ENCODE measurements at places on chromosomes 1 and 21.
A peak's percentile ranks its signal among the peaks of the same experiment; 100 is the strongest.

DNA sequence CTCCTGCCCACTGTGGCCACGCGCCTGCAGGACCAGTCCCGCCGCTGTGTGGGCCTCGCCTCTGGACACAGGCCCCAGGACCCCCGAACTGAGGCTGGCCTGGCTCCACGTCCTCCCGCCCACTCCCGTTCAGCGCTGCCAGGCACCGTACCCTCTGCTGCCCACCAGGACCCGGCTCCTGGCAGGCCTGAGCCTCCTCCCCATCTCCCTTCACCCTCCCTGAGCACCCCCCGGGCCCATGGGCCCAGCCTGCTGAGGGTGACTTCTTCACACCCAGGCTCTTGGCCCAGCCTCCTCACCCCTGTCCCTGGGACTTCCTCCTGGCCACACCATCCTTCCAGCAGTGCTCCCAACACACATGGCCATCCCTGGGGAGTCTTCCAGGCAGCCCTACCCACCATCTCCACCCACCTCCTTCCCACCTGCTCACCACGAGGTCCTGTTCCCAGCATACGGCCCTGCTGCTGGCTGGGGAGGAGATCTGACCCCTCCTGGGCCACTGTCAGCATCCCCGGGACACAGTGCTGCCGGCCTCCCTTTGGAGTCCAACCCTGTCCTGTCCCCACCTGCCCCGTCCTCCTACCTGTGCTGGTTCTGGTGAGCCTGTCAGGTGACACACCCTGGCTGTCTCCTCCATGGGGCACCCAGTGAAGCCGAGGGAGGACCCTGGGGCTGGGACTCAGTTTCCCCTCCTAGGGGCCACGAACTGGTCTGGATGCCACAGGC, 53.7 kb downstream of the SLX9 start:
- H3K4me1 ChIP-seq, result no peaks in the 10 kb centered on the region
- no peak for DNase-seq
- no peaks in the 10 kb centered on the region for H3K27me3 ChIP-seq
- no peaks in the 10 kb centered on the region for H3K36me3 ChIP-seq

DNA sequence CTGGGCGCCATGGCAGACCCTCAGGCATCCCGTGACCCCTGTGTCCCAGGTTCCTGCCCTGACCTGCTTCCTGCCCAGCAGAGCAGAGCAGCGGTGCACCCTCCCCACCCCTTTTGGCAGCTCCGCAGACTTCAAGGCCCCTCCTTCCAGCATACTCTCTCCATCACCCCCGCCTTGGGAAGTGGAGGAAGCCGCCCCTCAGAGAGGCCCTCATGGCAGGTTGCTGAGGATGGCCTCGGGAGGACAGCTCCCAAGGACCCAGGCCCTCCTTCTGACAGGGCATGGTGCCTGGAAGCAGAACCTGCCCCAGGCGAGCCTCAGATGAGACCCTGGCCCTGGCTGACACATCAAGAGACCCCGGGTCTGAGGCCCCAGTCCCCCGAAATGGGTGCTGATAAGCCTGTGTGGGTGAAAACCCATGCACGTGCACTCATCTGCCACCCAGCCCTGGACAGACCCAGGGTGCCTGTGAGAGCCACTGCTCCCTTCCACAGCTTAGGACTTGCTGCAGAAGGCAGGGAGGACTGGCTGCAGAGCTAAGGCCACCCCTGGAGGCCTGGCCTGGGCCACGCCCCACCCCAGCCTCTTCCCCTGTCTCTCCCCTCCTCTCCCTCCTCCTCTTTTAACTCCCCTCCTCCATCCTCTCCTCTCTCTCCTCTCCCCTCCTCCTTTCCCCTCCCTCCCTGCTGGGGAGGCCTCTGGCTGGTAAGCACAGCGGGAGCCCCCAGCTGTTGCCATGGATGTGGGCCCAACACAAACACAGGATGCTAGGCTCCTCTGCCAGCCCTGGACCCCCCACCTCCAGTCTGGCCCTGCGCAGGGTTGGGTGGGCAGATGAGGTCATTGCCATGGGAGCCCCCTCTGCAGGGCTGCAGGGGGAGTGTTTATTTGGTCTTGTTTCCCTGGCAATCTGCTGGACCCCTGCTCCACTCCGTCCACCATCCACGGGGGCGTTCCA, 33.7 kb downstream of the WNT9A start:
- H3K4me3 ChIP-seq, result no peak overlapping the region
- no peaks in the 10 kb centered on the region for H3K36me3 ChIP-seq
- H3K27me3 ChIP-seq, result no peaks in the 10 kb centered on the region

DNA sequence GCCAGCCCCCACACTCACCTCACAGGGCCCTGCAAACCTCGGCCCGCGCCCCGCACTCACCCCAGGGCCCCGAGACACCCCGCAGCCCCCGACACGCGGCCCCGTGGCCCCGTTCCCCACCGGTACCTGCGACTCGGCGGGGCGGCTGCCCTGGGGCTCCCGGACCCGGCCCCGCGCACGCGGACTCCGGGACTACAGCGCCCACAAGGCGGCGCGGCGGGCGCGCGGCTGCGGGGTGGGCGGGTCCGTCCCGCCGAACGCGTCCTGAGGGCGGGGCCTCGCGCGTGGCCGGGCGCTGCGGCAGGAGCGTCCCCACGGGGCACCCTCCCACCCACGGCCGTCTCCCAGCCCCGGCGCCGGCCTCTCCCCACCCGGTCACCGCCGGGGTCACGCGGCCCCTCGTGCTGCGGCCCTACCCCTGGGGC, at the start of gene SLC19A1:
Gene SLC19A1, minus strand, starts transcription at position 199 of the 425 bp plus-strand sequence. CDS start 4,481 bp downstream, outside the sequence.
- peak within 1 kb of the TSS; percentile 39 for H3K27ac ChIP-seq
- no peaks in the 10 kb centered on the region for H3K27me3 ChIP-seq
- H3K36me3 ChIP-seq, result no peaks in the 10 kb centered on the region

DNA sequence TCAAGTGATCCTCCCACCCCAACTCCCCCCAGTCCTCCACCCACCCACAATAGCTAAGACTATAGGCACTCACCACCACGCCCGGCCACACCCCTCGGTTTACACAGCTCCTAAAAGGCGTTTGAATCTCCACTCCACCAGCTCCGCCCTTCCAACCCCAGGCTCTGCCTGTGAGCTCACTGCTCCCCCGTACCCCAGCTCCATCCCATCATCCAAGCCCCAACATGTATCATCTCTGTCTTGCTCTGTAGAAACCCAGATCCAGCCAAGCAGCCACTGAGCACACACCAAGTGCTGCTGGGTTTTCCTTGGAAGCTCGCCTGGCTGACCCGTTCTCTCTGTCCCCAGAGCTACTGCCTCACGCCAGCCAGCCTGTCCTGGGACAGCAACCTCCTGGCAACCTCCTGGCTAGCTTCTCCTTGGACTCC, 12.0 kb upstream of the S100A2 start:
- peaks cover 8% of the 10 kb centered on the region for H3K27me3 ChIP-seq
- no peak overlapping the region for H3K27ac ChIP-seq
- no peak for DNase-seq
- H3K4me3 ChIP-seq, result no peak overlapping the region
- no peaks in the 10 kb centered on the region for H3K4me1 ChIP-seq
- H3K36me3 ChIP-seq, result no peaks in the 10 kb centered on the region

GRCh38 chr1:89832496-89833127, 11.8 kb downstream of the LRRC8D start:
- no peak overlapping the region for H3K27ac ChIP-seq
- no peaks in the 10 kb centered on the region for H3K36me3 ChIP-seq
- H3K4me1 ChIP-seq, result no peaks in the 10 kb centered on the region
- H3K27me3 ChIP-seq, result no peaks in the 10 kb centered on the region

- no peak overlapping the region for H3K4me3 ChIP-seq
- no peaks in the 10 kb centered on the region for H3K36me3 ChIP-seq
- H3K4me1 ChIP-seq, result no peaks in the 10 kb centered on the region
- no peaks in the 10 kb centered on the region for H3K27me3 ChIP-seq
- no peak overlapping the region for H3K27ac ChIP-seq
Observed at GRCh38 chr1:232319072-232319471, 310.9 kb downstream of the SIPA1L2 start.

DNA sequence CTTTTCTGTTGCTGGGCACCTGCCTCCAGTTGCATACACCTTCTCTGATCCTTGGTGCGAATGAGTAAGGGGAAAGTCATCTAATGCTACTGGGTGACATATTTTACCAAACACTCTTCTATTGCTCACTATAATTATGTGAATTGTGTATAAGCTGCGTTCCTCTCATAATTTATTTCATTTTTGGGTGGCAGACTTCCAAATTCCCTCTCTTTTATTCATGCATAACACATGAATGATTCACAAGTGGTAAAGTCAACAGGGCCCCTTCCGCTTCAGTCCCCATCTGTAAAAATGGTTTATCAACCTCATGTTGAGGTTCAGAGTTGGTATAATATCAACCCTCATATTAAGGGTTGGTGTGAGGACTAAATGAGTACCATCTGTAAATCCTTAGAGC, 3.2 kb upstream of the QSOX1 start:
- H3K4me3 ChIP-seq, result no peak overlapping the region
- DNase-seq, result no peak
- peaks cover 18% of the 10 kb centered on the region for H3K4me1 ChIP-seq

- no peak overlapping the region for H3K27ac ChIP-seq
- H3K4me3 ChIP-seq, result no peak overlapping the region
- no peaks in the 10 kb centered on the region for H3K36me3 ChIP-seq
- H3K27me3 ChIP-seq, result no peaks in the 10 kb centered on the region
- no peaks in the 10 kb centered on the region for H3K4me1 ChIP-seq
Observed at GRCh38 chr21:39120876-39121599, 62.2 kb downstream of the PSMG1 start.

DNA sequence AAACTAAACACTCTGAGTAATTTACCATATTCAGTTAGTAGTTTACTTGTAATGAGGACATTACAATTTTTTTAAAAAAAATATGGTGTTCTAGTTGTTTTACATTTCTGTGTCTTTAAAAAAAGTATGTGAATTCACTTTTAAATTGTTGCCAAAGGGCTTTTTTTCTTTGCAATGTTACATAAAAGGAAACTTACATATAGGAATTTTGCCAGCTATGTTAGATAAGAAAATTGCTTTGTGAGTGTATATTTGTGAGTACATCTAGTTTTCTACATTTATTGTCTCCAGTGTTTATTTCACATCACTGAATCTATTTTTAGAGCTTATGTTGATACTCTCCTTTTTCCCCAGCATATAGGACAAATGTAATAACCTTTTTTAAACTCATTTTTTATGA, 206.8 kb downstream of the GPR52 start:
- H3K27ac ChIP-seq, result no peak overlapping the region
- H3K36me3 ChIP-seq, result no peaks in the 10 kb centered on the region
- H3K4me1 ChIP-seq, result no peaks in the 10 kb centered on the region
- H3K27me3 ChIP-seq, result no peaks in the 10 kb centered on the region
- DNase-seq, result no peak

- DNase-seq, result peak; percentile 76
- H3K27me3 ChIP-seq, result no peaks in the 10 kb centered on the region
- H3K4me1 ChIP-seq, result peaks cover 15% of the 10 kb centered on the region
- H3K4me3 ChIP-seq, result peak overlapping the region; percentile 73
- no peaks in the 10 kb centered on the region for H3K36me3 ChIP-seq
Observed at GRCh38 chr21:37073417-37074196, 553 bp downstream of the TTC3 start.

GRCh38 chr1:103509250-103509649, 16.2 kb upstream of the RNPC3 start:
- no peak overlapping the region for H3K27ac ChIP-seq
- DNase-seq, result no peak

GRCh38 chr1:80250573-80251168, 1244.1 kb upstream of the ADGRL4 start:
- H3K36me3 ChIP-seq, result no peaks in the 10 kb centered on the region
- DNase-seq, result no peak
- no peak overlapping the region for H3K27ac ChIP-seq
- no peaks in the 10 kb centered on the region for H3K4me1 ChIP-seq
- H3K4me3 ChIP-seq, result no peak overlapping the region
- no peaks in the 10 kb centered on the region for H3K27me3 ChIP-seq

- no peaks in the 10 kb centered on the region for H3K4me1 ChIP-seq
- no peak overlapping the region for H3K4me3 ChIP-seq
Observed at GRCh38 chr1:51303751-51304251, 26.6 kb downstream of the TTC39A start.

- H3K36me3 ChIP-seq, result no peaks in the 10 kb centered on the region
- H3K4me3 ChIP-seq, result peak within 1 kb of the TSS; percentile 23
- H3K27ac ChIP-seq, result no peak within 1 kb of the TSS
- peaks cover 35% of the 10 kb centered on the region for H3K27me3 ChIP-seq
Observed at GRCh38 chr1:224615861-224616755, at the start of gene CNIH3. CNIH3 (plus strand) TSS chr1:224616317; CDS start chr1:224617175, 858 bp downstream.

DNA sequence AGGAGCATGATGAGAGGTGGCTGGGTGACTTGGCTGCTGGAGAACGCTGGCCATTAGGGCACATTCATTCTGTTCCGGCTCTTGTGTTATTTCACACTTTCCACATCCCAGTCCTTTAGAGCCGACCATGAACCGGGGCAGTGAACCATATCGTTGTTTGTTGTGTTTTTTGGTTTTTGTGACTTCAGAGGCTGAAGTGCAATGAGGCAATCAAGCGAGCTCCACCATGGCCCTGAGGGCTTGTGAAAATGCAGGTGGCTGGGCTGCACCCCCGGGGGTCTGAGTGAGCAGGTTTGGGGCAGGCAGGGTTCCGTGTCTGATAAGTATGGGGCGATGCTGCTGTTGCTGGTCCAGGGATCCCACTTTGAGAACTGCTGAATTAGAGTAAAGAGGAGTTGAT, 23.7 kb downstream of the ABCG1 start:
- no peaks in the 10 kb centered on the region for H3K27me3 ChIP-seq
- H3K36me3 ChIP-seq, result no peaks in the 10 kb centered on the region
- no peak overlapping the region for H3K27ac ChIP-seq
- peaks cover 26% of the 10 kb centered on the region for H3K4me1 ChIP-seq

DNA sequence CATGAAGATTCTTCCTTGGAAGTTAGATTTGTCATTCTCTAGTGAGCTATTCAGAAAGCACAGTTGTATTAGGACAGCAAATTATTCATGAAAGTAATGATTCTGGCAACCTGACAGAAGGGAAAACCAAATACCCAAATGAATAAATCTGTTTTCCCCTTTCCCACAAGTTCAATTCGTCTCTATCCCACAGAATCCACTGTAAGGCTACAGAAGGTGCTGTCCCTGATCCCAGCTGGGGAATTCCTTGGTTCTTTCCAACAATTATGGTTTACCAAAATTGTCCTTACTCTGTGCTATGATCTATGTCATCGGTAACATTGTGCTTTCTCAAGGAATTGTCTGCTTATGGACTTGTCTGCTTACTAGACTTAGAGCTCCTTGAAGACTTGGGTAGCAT, 104.2 kb downstream of the FASLG start:
- H3K36me3 ChIP-seq, result no peaks in the 10 kb centered on the region
- no peaks in the 10 kb centered on the region for H3K27me3 ChIP-seq
- H3K27ac ChIP-seq, result no peak overlapping the region
- H3K4me1 ChIP-seq, result peaks cover 19% of the 10 kb centered on the region

DNA sequence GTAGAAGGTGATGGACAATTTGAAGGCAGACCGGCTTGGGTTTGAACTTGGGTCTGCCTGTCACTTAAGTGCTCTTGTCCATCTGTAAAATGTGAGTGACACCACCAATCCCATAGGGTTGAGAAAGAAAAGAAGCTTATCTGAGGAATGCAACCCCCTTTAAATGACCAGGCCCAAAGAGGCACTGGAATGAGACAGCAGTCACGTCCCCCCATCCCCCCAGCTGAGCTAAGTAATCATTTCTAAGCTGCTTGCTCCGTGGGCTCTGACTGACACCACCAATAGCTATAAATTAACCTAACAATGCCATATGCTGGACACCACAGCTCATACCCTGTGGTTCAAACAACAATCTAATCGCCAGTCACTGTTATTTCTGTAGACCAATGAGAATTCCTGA, 15.1 kb downstream of the LCA5L start:
- H3K36me3 ChIP-seq, result no peaks in the 10 kb centered on the region
- no peak for DNase-seq
- no peaks in the 10 kb centered on the region for H3K27me3 ChIP-seq
- H3K27ac ChIP-seq, result no peak overlapping the region
- H3K4me3 ChIP-seq, result no peak overlapping the region
- no peaks in the 10 kb centered on the region for H3K4me1 ChIP-seq

GRCh38 chr1:61124696-61125095, 42.3 kb downstream of the NFIA start:
- no peak overlapping the region for H3K4me3 ChIP-seq
- no peak for DNase-seq
- H3K27me3 ChIP-seq, result no peaks in the 10 kb centered on the region
- no peak overlapping the region for H3K27ac ChIP-seq
- no peaks in the 10 kb centered on the region for H3K4me1 ChIP-seq
